Stimulated activated CD4-positive, alpha-beta T cell treated with anti-CD3 and anti-CD28 coated beads, Interleukin-12 subunit alpha, Interleukin-12 subunit beta, amount 100 ng/mL, for 24 hours (primary cell): ENCODE measurements at places on chromosomes 11 and 22.

- DNase-seq: peak; percentile 3
Observed at GRCh38 chr11:31870609-31871309, 59.6 kb upstream of the PAX6 start.

- DNase-seq: no peak
Observed at GRCh38 chr22:21099578-21099977, 53.8 kb downstream of the LRRC74B start.

- DNase-seq: no peak
Observed at GRCh38 chr11:74434528-74434927, 32.8 kb downstream of the KCNE3 start.

GRCh38 chr11:60987577-60988277 is 16.2 kb downstream of the CD6 start:
- no peak for DNase-seq

DNA sequence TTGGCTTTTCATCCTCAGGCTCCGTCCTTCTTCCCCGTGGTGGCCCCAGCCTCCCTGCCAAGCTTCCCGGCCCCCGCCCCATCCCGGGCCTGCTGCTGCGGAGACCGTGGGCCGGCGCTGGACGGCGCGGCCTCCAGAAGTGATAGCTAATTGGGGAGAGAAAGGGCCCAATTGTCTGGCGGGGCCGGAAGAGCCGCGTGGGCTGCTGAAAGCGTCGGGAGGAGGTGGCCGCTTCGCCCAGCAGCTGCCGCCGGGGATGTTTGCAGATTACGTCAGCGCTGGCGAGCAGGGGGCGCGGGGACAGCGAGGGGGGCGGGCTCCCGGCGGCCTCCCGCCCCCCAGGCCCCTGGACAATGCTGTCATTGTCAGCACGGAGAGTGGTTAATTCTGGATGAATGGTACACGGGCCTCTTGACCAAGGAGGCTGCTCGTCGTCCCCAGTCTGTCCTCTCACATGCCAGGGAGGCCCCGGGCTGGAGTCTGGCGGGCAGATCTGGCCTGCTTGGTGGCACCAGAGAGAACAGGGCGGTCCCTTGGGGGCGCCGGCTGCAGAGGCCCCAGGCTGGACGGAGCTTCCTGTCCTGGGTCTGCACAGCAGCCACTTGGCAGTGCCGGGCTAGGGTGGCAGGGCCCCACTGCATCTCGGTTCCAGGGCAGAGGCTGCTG is 1.6 kb downstream of the SMIM38 start:
- no peak for DNase-seq

GRCh38 chr11:81237139-81237538 is 1496.5 kb downstream of the FAM181B start:
- no peak for DNase-seq

DNA sequence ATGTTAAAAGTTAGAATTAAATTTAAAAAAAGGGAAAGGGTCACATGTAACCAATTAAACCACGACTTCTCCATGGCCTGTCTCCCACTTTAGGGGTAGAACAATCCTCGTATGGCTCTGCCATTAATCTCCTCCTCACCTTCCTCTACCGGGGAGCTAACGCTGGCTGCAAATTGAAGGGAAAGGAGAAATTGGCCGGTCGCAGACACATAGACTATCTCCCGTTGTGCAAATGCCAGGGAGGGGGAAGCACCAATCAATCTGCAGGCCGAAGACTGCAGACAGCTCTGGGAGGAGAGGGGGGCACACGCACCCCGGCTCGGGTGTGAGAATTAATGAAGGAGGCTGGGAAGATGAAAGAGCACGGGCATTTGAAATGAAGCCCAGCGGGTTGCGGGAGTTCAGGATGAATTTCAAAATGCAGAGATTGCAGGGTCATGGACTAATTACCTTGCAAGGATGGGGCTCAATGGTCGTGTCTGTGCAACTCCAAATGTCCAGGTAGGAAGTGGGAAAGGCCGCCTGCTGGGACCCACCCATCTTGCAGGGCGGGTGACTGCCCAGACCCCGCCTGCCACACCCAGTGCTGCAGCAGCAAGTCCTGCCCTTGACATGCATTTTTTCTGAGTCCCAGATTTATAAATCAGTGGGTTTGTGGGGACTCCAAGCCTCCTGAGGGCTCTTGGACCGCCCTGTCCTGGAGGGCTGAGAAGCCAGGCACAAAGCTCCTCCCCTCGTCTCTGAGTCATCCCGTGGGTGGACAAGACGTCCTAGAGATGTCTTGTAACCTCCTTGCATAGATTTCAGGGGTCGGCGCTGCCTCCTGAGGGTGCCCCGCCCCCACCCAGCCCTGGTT is 534.2 kb downstream of the TBC1D22A start:
- DNase-seq: no peak

DNA sequence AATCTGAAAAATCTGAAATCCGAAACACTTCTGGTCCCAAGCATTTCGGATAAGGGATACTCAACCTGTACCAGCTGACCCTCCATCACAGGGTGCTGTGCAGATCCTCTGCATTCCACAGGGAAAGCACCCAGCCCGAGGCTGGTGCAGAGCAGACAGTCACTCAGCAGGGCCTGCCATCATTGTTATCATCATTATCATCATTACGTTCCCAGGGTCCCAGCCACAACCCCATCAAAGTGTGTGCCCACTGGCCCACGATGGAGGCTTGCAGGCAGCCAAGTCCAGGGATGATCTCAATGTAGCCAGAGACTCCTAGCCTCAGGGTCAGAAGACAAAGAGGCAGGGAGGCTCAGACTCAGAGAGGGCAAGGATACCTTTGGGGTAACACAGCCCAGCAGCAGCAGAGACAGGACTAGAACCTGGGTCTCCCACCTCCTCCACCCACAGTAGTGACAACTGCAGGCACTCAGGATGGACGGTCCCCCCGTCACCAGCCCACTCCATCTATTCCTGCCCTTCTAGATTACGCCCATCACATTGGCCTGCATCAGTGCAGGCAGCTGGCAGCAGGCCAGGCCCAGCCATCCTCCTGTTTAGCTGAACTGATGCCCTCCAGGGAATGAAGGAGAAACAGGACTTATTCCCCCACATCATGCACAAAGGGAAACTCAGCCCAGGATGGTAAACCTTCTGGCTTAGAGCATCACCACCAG is 10.3 kb downstream of the GAL3ST1 start:
- DNase-seq: no peak

DNA sequence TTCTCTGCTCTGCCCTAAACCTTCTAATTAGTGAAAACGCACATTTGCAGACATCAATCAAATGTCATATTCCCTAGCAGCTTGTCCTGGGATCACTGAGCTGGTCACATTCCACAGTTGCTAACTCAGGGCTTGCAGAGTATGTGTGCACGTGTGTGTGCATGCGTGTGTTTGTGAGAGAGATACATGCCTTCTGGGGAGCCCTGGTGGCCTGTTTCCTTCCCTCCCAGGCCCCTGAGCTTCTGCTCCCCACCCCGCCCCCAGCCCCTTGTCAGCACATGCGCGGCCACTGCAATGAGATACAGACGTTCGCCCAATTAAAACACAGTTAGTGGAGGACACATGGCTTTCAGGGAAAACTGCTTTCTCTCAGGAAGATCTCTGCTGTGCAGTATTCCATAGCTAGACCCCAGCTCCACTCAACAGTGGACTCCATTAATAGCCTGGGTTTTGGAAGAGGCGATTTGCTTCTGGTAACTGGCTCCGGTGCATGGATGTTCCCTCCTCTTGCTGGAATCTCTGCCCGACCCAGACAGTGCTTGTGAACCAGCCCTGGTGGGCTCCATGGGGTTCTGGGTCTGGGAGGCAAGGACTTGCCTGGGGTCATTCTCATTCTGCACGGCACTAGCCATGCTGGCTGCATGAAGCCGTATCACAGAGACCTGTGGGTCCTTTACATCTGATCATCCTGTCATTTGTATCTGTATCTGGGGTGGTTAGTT is 17.7 kb downstream of the LRP5 start:
- no peak for DNase-seq

DNA sequence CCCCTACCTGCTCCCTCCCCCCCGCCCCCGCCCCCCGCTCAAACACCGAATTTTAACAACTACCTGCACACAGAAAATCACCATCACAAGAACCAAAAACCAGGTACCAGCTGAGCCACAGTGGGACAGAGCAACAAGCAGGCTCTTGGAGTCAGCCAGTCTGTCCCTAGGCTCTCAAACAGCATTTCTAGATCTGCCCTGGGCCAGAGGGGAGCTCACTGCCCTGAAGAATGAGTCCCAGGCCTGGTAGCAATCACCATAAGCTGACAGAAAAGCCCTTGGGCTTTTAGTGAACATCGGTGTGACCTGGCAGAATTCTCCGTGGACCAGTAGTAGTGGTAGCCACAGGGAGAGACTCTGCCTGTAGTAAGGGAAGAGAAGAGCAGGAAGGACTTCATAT is 58.3 kb downstream of the C11orf87 start:
- no peak for DNase-seq

DNA sequence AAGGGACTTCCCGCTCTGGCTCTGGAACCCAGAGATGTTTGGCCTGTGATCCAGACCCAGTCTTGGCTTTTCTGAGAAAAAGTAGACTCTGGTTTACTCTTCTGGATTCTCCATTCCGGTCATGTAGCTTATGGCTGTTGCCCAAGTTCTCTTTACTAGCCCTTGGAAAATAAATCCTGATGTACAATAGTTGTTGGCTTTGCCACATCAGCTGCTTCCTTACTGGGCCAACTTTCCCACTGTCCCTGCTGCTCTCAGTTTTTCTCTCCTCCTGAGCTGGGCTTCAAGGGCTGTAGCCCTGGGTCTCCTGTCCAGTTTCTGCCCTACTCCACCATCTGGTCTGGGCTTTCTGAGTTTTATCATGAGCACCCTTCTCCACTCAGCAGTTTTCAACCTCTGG is 12.5 kb downstream of the PATZ1 start:
- DNase-seq: no peak

DNA sequence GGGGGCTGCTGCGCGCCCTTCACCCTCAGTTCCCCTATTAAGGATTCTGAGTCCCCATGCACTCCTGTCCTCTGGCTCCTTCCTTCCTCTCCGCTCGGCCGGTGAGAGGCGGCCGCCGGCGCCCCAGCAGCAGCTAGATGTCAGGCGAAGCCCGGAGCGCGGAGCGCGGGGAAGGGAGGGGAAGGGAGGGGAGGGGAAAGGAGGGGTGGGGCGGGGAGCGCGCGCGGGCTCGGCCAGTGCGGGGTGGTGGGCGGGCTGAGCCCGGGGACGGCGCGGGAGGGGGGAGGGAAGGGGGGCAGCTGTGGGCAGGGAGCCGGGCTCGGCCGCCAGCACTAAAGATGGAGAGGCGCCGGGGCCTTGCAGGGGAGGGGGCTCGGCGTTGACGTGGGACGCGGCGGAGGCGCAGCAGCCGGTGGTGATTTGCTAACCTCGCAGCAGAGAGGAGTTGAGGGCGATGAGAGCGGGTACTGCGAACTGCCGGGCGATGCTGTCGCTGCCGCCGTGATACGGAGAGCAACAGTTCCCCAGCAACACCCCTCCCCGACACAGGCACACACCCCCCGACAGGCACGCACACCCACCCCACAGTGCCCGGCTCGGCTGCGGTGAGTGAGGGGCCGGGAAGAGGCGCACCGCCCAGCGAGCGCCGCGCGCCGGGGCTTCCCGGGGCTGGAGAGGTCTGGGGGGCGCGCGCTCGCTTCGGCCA is at the start of gene ZBTB16:
ZBTB16 (plus strand) TSS at position 434 of the 706 bp plus-strand sequence. CDS start 3,590 bp downstream, outside the sequence.
- no peak for DNase-seq

- DNase-seq: no peak
Observed at GRCh38 chr11:64534950-64535349, 56.1 kb upstream of the SLC22A12 start.

GRCh38 chr11:122923302-122923701 is 40.7 kb downstream of the JHY start:
- DNase-seq: no peak

DNA sequence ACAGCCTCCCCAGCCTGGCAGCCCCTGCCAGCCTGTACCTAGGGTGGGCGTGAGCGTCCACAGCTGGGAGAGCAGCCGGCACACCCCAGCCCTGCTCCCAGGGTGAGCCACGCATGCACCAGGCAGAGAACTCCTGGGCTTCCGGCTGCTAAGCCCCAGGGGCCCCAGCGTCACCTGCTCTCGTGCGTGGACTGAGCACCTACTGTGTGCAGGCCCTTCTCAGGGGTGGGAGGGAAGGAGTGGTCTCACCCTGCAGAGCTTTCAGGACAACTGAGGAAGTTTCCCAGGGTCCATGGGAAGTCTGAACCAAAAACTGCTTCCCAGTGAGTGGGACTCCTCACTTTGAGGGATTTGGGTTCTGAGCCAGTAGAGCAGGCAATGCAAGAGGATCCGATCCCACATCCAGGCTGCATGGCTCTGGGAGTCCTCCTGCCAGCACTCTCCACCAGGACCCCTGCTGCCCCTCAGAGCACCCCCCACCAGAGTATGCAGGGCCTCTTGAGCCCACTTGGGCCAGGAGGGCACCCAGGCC is 47.1 kb upstream of the PRODH start:
- DNase-seq: no peak

- DNase-seq: no peak
Observed at GRCh38 chr11:68287419-68287818, 15.6 kb upstream of the C11orf24 start.

DNA sequence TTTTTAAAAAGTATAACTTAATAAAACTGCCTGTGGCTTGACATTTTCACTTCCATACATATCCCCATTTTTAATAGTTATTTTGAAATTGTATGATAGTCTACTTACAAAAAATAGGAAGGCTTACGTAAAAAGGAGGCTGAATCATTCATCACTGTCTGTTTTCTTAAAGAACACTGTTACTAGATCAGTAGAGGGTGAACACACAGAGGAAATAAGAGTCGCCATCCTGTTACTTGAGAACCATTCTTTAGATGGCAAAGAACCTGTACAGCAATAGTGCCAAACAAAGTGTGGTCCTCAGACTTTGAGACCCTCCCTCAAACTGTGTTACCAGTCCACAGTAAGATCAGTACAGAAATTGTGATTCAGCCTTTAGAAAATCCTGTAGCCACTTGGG is 180.7 kb downstream of the PGR start:
- DNase-seq: no peak

- DNase-seq: no peak
Observed at GRCh38 chr11:63490551-63491239, at the start of gene PLAAT5. TSS of gene PLAAT5 (minus strand) at chr11:63491167. CDS start at chr11:63491034, 133 bp downstream.

GRCh38 chr11:133608496-133608895 is 76.2 kb upstream of the OPCML start:
- no peak for DNase-seq

GRCh38 chr11:9576701-9577381 is 3.4 kb downstream of the WEE1 start:
- no peak for DNase-seq

- DNase-seq: no peak
Observed at GRCh38 chr11:1737080-1737757, 13.2 kb downstream of the IFITM10 start.

- DNase-seq: no peak
Observed at GRCh38 chr11:72578991-72579815, 95.0 kb downstream of the PDE2A start.
